ENCODE measurements at places on chromosomes 13 and 19. TPM values are rescaled to one million over a fixed set of nuclear protein-coding genes. Genes with fewer than 3 reads are reported as not detected.

DNA sequence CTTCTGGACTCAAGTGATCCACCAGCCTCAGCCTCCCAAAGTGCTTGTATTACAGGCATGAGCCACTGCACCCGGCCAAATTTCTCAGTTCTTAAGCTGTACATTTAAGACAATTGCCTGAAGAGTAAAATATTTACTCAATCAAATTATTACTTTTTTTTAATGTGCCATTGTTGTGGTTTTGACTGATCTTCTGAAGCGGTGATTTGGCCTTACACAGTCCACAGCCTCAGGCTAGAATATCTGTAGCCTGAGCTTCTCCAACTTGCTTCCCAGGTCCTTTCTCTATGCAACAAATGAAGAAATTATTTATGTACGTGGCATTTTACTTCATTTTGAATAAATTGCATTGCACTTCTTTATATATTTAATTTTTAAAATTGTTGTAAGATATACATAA, 281.3 kb downstream of the KLF5 start:
- peak; percentile 40 for DNase-seq

The SRRM5 gene
- 0.05 TPM for total RNA-seq

DNA sequence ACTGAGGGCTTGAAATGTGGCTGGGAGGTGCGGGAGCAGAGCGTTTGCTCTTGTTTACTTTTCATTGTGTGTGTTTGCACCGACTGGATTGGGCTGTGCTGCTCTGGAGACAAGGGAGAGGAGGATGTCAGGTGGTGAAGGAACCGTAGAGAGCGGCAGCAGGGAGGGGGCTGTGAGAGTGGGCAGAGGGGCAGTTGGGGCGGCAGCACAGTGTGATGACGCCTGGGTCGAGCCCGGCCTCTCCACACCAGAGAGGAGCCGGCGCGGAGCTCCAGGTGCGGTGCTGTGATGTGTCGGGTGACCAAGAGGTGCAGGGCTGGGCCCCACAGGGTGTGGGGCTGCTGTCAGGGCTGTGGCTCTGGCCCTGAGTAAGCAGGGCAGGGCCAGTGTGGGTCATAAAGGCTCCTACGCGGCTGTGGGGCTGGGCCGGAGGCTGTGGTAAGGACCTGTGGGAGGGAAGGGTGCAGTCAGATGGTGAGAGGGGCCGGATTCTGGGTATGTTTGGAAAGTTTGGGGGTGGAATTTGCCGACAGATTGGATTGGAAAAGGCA, 10.5 kb downstream of the NAXD start:
- DNase-seq: no peak

DNA sequence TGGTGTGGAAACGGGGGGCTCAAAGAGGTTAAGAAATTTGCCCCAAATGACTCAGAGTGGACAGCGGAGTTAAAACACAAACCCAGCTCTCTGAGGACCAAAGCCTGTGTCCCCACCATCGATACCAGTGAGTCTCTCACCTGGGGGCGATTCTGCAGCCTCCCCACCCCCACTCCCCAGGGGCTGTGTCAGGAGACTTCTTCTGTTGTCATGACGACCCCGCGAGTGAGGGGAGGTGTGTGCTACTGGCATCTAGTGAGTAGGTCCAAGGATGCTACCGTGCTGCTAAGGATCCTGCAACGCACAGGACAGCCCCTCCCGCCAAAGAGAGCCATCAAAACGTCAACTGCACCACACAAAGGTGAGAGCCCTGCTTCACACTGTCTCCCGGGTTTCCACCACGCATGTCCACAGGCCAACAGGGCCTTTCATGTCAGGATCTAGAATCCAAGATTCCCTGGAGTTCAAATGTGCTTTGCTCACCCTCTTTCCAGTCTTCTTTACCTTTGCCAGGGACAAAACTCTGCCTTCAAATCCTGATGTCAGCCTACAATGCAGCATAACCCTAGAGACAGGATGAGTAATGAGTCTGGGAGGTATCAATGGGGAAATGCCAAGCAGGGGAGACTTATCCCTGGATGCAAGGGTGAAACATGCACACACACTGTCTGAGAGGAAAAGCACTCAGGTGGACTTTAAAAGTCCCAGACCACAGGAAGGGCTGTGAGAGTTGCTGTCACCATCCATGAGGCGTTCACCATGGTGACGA, 3.9 kb downstream of the RANBP3 start:
- peak; percentile 13 for DNase-seq

DNA sequence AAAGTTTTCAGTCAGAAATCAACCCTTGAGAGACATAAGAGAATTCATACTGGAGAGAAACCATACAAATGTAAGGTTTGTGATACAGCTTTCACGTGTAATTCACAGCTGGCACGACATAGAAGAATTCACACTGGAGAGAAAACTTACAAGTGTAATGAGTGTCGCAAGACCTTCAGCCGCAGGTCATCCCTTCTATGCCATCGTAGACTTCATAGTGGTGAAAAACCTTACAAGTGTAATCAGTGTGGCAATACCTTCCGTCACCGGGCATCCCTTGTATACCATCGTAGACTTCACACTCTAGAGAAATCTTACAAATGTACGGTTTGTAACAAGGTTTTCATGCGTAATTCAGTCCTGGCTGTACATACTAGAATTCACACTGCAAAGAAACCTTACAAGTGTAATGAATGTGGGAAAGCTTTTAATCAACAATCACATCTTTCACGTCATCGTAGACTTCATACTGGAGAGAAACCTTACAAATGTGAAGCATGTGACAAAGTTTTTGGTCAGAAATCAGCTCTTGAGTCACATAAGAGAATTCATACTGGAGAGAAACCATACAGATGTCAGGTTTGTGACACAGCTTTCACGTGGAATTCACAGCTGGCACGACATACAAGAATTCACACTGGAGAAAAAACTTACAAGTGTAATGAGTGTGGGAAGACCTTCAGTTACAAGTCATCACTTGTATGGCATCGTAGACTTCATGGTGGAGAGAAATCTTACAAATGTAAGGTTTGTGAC, 15.7 kb upstream of the ZNF701 start:
- no peak for DNase-seq

- DNase-seq: no peak
Observed at GRCh38 chr13:79349011-79349410, 57.0 kb downstream of the RBM26 start.

The ZNF888 gene
- 8.1 TPM for total RNA-seq

The APBA3 gene
- 13.7 TPM for total RNA-seq

DNA sequence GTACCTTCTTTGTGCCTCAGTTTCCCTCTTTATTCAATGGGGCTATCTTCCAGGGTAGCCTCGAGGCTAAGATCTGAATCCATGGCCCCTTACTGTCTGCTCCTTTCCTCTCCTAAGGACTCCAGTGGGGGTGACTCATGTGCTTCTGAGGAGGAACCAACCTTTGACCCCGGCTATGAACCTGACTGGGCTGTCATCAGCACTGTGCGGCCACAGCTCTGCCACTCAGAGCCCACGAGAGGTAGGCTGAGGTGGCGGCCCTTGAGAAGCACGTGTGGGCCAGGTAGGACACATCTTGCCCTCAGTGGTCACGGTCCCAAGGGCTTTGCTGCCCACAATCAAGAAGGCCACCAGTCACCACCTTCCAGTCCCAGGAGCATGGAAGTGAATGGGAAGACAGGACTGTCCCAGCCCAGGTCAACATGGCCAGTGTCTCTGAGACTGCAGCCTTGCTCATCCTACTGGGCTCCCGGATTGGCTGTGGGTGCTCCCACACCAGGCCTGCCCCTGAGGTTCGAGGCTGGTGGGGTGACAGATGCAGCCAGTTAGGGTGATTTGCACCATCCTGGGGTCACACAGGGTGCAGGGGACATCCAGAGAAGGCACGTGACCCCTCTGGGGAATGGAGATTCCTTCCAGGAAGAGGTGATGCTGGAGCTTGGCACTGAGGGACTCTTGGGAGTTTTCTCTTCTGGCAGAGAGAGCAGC, 2.8 kb downstream of the TBC1D17 start:
- no peak for DNase-seq

The S1PR2 gene
- total RNA-seq: 7.1 TPM

The C1QTNF9 gene
- total RNA-seq: not detected

The IGFL1 gene
- total RNA-seq: not detected

The CNOT3 gene
- total RNA-seq: 11.9 TPM

Data from M059J (cell line).